ENCODE measurements at places on chromosomes 7 and 10.

DNA sequence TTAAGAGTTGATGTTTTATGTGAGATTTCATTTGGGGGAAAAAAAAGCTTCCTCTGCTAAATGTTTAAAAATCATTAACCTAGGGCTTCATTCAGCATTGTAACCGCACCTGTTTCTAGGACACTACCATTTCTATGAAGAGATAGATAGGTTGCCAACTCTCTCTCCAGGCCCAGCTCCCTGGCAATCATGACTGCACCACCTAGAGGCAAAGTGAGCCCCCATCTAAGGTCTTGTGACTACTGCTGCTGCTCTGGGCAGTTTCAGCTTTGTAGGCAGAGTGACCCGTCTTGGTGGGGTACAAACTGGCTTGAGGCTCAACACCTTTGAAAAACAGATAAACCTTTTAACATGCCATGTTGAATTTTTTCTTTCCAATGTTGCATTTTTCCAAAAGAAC, 27.3 kb upstream of the MRC1 start:
- no peak for DNase-seq

DNA sequence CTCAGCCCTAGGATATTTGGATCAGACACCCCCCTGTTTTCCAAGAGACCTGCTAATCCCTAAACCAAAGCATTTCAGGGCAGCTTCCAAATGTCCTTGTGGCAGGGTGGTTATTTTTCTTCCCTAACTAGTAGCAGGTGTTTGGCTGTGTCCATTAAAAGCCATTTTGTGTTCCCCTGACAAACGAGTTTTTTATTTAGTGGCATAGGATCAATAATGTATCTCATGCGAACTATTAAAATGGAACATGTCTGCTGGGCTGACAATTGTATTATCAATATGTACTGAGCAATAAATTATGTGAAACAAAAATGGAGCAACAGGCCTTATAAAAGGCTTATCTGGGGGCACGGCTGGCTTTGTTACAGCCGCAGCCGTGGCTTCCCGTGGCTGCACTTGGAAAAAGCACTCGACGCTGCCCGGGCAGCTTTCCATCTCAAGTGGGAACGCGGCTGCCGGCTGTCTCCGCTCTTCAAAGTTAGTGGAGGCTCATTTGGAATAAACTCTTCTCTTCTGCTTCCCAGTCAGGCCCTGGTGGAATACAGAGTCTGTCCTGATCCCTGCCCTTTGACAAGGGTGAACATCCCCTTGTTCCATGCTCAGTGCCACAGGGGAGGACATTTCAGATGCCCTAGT, 554.3 kb downstream of the TYW1 start:
- DNase-seq, result no peak

DNA sequence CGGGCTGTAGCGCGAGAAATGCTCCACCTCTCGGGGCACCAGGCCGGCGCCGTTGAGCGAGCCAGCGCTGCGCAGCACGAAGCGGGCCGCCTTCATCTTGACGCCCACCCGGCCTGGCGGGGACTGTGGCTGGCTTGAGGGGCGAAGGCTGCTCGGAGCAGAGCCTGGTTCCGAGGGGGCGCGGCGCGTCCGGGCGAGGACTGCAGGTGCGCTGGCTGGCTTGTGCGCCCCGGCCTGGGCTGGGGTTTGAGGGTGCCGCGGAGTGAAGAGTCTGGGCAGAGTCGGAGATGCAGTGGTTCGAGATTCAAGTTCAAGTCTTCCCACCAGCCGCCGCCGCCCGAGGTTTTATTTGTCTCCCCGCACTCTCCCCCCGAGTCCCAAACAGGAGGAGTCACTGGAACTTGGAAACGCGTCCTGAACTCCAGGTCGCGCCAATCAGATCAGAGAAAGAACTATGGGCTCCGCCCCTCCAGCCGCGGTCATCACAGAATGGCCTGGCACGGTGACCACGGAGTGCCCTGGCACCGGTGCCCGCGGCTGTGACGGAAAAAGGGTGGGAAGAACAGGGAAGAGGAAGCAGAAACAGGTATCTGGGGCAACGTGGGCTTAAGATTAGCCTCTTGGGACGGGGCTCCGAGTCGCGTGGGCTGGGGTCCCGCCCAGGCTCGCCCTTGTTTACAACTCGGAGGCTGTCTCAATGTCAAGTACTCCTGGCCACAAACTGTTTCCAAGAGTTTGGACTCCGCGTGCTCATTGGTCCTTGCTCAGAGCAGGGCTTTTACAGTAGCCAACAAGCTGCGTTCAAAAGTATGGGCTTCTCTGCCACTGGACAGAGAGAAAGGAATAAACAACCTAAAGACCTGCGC, at the start of gene PDK4:
TSS of gene PDK4 (minus strand) at position 319 of the 866 bp plus-strand sequence. CDS start at position 96, 223 bp downstream.
- no peak for DNase-seq

DNA sequence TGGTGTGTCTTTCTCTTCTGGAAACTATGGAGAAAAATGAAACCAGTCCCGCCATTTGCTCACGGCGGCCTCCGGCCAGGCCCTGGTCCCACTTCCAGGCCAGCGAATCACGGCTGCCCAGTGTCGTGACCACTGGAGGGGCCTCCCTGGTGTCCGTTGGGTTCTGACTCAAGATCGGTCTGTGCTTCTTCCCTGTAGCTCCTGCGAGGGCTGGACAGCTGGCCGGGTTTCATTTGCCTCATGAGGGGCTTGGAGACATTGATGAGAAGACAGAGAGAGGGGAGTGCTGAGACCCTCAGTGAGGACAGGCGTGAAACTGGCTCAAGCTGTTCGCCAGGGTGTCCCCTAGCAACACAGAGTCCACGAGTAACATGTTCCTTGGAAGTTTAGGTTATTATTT, 108.6 kb downstream of the ADARB2 start:
- no peak for DNase-seq

DNA sequence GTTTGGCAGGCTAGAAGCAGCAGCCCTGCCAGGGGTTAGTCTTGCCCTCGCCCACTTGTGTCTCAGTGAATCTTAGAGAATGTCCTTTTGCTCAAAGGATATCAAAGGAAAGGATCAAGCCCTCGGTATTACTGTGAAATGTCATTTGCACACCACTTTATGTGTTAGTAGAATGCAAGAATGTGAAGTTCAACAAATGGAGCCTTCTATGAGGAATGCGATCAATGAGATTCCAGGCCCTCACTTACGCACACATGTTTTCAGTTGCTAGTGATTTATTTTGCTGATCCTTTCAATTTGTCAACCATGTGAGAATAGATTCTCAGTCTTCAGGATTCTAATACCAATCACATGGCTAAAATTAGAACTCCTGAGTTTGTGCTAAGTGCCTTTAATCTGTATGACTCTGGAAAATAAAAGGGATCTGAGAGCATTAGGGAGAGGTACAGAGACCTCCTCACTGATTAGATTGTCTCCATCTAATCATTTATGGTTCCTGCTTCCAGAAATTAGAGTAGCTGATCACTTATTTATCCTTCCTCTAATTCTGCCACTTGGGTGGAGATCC, 123.0 kb upstream of the SP4 start:
- no peak for DNase-seq

GRCh38 chr10:75858339-75858738, 426.9 kb downstream of the LRMDA start:
- DNase-seq, result no peak

- DNase-seq, result no peak
Observed at GRCh38 chr10:132748545-132749370, 37.2 kb downstream of the NKX6-2 start.

GRCh38 chr10:13053794-13054462, 46.0 kb upstream of the OPTN start:
- no peak for DNase-seq

GRCh38 chr10:88271761-88272543, 311.2 kb downstream of the RNLS start:
- DNase-seq, result no peak

GRCh38 chr7:102122026-102122425, 164.6 kb upstream of the SH2B2 start:
- no peak for DNase-seq

DNA sequence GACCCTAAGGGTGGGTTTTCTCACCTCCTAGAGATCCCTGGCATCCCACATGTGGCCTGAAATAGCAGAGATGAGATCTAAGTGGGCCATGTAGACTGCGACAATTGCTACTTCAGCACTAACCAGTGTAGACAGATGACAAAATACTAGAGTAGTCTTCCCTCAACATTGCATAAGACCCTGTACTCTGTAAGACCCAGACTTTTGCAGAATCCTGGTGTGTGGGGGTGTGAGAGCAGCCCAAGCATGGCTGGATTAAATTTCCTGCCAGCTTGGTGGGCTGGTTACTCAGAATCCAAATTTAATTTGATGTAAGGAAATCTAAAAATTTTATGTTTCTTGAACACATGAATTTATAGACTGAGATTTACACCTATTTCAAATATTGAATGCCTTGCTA, 88.3 kb downstream of the ZNF365 start:
- no peak for DNase-seq

- DNase-seq, result no peak
Observed at GRCh38 chr10:45422866-45423659, 49.0 kb downstream of the ALOX5 start.

DNA sequence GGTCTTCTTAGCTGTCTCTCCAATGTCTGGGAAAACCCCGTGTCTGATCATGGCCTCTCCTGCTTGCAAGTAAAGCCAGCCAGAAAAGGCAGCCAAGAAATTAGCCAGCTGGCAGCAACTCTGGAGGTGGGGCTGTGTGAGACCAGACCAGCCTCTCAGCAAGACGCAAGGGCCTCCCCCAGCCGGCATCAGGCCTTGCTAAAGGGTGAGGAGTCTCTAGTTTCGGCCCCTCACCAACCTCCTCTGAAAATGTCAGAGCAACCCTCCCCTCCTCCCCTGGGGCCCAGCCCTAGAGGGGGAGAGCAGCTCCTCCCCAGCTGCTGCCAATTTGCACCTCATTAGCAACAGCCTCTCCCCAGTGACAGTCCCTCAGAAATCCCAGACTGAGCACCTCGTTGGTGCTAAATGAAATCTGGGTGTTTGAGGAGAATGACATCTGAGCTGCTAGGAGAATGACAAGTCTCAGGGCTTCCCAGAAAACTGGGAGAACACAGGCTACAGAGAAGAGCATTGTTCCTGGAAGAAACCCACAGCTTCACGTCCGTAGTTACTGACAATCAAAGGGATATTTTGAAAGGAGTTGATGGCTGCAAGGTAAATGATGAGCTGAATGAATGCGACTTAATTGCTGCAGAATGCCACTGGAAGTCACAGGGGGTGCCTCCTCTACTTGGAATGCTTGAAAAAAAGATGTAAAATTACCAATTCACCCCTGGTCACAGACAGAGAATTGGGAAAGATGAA, 25.9 kb downstream of the DGKI start:
- DNase-seq, result no peak

DNA sequence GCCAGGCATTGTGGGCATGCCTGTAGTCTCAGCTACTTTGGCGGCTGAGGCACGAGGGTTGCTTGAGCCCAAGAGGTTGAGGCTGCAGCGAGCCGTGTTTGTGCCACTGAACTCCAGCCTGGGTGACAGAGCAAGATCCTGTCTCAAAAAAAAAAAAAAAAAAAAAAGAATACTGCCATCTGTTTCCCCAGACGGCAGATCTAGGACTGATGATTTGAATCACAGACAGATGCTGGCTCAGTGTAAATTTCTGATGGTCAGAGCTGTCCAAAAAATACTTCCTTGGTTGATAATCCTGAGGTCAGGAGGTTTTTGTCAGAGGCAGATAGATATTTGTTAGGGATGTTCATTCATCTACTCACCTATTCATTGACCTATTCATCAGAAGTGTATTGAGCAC, 130.7 kb downstream of the REEP3 start:
- no peak for DNase-seq

DNA sequence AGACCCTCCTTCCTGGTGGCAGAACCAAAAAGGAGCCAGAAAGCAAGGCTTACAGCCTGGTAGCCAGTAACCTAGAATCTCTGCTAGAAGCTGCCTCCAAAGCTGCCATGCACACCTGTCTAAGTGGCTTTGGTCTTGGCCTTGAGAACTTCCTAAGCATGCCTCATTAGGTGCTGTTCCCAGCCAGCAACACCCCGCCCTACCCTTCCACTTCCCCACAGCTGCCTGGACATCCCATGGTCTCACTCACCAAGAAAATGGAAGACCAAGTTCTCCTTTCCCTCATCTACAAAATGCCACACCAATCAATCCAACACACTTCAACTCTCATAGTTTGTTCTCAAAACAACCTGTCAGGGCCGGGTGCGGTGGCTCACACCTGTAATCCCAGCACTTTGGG, 4.2 kb downstream of the PSAP start:
- DNase-seq, result no peak

DNA sequence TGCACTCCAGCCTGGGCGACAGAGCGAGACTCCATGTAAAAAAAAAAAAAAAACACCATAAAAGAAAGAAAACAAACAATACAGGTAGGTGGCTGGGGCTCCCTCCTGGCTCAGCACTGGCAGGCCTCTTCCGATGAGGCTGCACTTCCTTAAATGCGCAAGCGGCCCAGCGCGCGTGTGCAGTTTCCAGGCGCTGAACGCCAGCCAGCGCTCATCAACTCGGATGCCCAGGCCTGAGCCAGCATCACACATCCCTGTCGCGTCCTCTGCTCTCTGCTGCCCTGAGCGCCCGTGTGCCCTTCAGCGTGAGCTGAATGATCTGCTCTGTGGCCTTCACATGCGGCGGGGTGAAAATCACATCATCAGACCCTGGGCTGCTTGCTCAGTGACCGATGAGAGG, 31.8 kb downstream of the NUDT1 start:
- no peak for DNase-seq

- peak; percentile 72 for DNase-seq
Observed at GRCh38 chr7:37352974-37353948, 95.4 kb downstream of the ELMO1 start.

DNA sequence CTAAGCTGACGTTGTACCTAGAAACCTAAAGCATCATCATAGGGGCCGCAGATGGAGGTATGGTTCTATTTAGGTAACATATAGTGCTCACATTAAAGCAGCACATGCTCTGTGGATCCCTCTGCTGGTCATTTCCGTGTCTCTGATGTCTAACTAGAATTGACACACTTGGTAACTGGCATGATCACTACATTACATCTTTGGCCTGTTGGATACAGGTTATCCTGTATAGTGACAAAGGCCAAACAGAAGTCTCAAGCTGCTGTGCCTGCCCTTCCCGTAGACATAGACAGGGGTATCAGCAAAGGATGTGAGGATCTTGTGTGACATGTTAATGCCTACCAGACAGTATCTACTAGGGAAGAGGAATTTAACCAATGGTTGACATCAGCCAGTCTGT, 51.2 kb downstream of the KIF5B start:
- DNase-seq, result peak; percentile 42

GRCh38 chr7:12056977-12057376, 154.1 kb upstream of the TMEM106B start:
- DNase-seq, result no peak

GRCh38 chr10:81013771-81014170, 476.1 kb downstream of the SH2D4B start:
- DNase-seq, result no peak

GRCh38 chr7:129574487-129574886, 37.0 kb upstream of the NRF1 start:
- no peak for DNase-seq

GRCh38 chr7:66687186-66687585, 53.3 kb upstream of the RABGEF1 start:
- DNase-seq, result no peak

- no peak for DNase-seq
Observed at GRCh38 chr10:78863906-78864239, 204.9 kb upstream of the ZMIZ1 start.

DNA sequence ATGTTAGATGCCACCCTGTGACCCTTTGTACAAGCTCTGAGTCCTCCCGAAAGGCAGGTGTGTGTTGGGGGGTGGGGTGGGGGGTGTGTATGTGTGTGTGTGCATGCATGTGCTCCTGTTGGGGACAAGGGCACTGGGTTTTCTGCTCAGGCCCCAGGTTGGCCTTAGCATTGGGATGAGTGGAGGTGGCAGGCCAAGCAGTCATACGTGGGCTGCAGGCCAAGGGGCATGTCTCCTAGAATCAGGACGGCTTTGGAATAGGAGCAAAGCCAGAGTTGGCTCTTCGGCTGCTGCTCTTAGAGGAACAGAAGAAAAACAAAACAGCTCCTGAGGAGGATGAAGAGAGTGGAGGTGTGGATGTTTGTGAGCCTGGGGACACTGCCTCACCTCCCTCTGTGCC, 26.0 kb downstream of the HSPA12A start:
- DNase-seq, result no peak
